ENCODE measurements at places on chromosomes 1 and 21.
A peak's percentile ranks its signal among the peaks of the same experiment; 100 is the strongest.

DNA sequence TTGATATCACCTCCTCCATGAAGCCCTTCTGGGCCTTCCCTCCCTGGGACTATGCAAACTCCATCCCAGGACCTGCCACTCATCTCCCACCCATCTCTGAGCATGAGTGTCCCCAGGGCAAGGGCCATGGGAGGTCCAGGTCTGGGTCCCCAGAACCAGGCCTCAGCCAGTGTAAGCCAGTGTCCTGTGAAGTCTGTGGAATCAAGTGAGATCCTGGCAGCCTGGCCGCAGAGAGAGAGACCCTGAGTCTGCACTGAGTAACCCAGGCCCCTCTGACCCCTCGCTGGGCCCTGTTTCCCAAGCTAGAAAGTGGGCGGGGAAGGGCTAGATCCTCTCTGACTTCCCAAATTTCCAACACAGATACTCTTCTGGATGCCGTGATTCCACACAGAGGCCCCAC, 132.7 kb downstream of the DMRTB1 start:
- DNase-seq, result no peak

DNA sequence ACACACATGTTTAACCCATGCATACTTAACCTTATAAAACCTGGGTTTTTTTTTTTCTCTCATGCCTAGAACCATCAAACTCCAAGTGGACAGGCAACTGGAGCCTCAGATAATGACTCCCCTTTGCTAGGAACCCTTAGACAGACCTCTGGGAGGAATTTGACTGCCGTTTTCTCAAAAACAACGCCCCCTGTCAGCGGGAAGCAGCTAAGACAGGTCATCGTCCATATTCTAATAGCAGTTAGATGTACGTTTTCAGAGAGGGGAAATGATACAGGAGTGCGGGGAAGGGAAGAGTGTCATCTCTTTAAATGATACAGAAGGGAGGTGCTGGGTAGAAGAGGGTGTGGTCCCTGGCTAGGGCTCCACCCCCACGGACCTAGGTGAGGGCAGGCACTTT, 34.7 kb downstream of the LRRC3 start:
- no peak for DNase-seq

GRCh38 chr1:8591569-8591968, 225.9 kb downstream of the RERE start:
- no peak for DNase-seq

DNA sequence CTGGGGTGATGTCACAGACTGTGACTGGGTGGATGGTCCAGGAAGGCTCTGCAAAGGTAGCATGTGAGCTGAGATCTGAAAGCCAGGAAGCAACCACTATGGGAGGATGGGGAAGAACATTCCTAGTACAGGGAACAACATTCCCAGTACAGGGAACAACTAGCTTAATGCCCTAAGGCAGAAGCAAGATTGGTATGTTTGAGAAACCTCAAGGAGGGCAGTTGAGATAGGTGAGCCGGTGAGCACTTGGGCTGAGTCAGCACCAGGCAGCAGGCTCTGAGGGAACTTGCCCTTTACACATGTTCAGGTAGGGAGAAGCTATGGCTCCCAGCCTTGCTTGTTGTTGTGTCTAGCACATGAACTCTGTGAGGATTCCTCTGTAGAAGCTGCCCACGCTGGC, 24.2 kb upstream of the CACNA1E start:
- no peak for DNase-seq

DNA sequence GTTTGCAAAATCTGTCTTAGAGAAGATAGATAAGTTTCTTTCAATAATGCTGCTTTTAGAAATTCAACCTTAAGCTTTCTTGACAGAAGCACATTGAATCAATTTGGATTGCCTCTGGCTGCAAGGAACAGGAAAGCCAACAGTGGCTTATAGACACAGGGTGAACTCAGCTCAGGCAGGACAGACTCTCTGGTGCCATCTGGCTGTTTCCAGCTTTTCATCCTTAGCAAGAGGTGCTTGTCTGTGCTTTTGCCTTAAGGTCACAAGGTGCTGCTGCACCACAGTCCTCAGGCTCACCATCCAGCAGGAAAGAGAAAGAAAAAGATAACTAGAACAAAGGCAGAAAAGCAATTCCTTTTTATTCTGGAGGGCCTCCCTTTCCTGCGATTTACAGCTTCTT, 93.7 kb upstream of the ETS2 start:
- DNase-seq, result no peak

DNA sequence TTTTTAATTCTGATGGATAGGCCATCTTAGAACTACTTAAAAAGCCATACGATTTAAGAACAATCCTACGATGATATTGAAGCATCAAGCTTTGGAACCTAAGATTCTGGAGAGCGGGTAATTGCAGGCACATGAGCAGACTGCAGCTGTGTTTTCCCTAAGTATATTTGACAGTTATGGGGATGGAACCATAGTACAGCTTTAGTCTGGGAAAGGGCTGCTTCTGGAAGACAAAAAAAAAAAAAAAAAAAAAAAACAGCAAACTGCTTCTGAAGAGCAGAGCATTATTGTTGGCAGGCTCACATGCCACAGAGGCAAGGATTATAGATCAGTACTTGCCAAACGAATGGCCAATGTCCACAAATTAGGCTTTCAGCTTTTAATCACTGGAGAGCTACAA, 1618.7 kb downstream of the AMY1C start:
- no peak for DNase-seq

GRCh38 chr1:229432116-229432461, 1.8 kb downstream of the ACTA1 start:
- no peak for DNase-seq

GRCh38 chr1:204621396-204621795, 64.1 kb downstream of the LRRN2 start:
- DNase-seq, result no peak

DNA sequence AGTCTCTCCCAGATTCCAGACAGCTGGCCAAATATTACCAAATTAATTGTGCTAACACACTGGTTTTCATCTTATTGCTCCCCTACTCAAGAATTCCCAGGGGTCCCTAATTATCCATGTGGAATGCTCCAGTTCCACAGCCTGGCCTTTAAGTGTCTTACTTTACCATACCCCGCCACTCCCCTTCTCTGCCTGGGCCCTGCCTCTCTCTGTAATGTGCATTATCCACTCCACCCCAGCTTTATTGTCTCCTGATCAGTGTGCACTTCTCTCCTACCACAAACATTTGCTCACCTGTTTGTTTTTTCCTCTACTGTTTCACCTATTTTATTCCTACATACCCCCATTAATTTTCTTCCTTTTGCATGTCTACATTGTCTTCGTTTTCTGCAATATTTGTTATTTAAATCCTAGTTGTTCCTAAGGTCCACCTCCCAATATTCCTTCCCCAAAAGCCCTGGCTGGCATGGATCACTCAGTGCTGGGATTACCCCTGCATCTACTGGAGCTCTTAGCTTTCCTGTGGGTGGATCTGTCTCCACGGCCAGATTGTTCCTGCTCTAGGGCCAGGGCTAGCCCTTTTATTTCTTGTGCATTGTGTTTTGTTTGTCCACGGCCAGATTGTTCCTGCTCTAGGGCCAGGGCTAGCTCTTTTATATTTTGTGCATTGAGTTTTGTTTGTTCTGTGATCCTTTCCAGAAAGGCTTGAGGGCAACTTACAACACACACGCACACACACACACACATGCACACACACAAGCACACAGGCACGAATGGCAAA, 33.4 kb upstream of the ATP1B1 start:
- no peak for DNase-seq

- DNase-seq, result no peak
These were observed 60.0 kb upstream of the ADAM30 start for GRCh38 chr1:119956306-119956705.

- DNase-seq, result no peak
These were observed 40.2 kb upstream of the S1PR1 start for GRCh38 chr1:101196668-101197067.

DNA sequence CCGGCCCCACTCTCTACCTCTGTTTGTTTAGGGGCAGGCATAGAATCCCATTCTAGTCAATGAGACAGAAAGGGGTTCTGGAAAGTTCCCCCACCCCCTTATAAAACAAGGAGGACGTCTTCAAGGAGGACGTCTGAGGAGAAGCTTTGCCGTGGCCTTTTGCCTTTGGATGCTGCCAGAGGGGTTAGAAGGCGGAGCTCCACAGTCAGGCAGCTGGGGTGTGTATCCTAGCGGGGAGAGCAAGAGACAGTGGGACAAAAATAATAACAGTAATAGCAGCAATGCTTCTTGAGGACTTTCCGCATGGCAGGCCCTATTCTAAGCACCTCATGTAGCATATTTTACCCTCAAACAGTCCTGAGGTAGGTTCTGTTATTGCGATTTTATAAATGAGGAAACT, 48.2 kb upstream of the TENT5B start:
- DNase-seq, result no peak

DNA sequence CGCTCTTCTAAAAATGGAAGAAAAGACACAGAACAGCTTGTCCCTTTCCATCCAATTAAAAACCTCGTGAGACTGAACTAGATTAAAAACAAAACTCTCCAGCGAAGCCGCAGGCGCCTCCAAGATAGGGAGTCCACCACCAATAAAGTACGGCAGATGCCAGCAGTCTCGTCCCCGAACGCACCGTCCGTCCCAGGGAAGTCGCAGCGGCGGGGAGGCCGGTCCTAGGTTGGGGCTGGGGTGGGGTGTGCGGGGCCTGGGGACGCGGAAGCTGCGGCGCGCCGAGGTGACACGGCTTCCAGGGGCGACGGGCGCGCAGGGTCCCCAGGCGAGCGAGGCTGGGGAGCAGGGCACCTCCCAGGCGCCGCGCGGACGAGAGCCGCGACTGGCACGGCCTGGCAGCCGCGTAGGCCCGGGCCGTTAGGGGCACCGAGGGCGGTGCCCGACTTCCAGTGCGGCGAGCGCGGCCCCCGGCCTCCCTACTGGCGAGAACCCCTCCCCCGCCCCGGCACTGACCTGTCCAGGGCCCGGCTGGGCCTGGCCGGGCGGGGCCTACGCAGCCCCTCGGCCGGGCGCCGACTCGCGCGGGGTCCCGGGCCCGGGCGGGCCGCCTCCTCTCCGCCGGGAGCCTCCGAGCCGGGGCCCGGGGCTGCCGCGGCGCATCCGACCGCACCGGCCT, 28.3 kb upstream of the A3GALT2 start:
- DNase-seq, result no peak

DNA sequence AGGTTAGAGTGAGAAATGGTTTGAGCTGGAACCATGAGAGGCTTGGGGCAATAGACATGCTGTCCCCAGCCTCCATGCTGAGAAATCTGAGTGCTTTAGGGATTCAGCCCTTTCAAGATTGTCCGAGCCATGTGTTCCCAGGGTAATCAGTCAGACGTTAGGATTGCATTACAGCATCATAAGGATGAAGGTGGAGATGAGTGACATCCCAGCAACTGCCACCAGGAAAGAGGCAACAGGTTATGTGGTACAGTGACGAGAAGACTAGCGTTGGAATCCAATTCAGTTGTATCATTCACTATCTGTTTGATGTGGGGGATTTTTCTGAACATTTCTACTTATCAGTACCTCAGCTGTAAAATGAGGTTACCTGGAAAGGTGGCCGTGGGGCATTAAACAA, 1.7 kb downstream of the CAMK1G start:
- no peak for DNase-seq

DNA sequence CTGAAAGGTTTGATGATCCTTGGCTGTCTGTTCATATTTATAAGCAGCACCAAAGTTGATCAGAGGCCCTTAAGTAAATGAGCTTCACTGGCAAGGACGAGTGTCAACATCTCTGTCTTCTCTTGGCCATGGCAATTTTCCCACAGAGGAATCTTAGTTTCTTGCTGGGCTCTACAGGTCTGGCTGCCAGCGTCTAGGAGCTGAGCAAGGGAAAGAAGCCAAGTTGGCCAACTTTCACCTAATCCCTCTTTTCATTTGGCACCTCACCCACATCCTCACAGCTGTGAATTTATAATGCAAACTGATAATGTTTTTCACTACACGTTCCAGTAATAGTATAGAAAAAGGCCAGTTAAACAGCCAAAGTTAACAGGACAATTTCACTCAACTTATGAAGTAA, 99.0 kb upstream of the LBR start:
- DNase-seq, result no peak

GRCh38 chr1:163608979-163609378, 287.2 kb downstream of the NUF2 start:
- DNase-seq, result no peak

- no peak for DNase-seq
These were observed 26.7 kb upstream of the A3GALT2 start for GRCh38 chr1:33347650-33347992.

DNA sequence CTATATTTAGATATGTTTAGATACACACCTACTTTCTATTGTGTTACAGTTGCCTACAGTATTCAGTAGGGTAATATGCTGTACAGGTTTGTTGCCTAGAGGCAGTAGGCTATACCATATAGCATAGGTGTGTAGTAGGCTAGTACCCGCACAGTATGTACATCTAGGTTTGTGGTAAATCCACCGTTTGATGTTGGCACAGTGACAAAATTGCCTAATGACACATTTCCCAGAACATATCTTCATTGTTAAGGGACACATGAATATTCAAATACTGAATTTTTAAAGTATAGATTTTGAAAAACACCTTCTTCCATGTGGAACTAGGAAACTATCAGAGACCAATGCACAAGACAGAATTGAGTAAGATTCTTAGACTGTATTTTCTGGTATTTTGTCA, 22.6 kb upstream of the PDC start:
- no peak for DNase-seq

- DNase-seq, result no peak
These were observed 50.0 kb downstream of the SH3GLB1 start for GRCh38 chr1:86754265-86754974.

GRCh38 chr1:205449254-205449749, 6.5 kb downstream of the BLACAT1 start:
- DNase-seq, result no peak

DNA sequence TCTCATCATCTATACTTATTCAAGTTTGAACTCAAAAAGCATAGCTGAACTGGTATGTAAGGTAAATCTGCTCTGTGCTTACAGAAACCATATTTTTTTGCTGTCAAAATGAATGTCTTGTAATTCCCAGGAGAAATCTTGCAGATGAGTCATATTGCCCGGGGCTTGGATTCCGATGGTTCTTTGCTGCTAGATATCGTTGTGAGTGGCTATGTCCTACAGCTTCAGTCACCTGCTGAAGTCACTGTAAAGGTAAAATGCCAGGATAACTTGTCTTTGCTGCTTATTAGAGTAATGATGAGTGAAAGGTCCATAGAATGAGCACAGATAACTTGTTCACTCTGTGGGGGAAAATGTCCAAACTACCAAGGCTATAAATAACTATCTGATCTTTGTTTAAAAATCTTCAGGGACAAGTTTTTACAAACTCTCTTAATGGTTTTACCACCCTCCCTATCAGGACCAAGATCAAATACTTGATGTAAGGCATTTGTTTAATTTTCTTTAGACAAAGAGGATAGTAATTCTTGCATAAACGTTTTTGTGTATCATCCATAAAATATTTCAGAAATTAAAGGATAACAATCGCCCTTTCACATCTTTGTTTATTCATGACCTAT, 222.3 kb downstream of the TPR start:
- DNase-seq, result peak; percentile 66

- DNase-seq, result peak; percentile 51
These were observed 42.5 kb upstream of the DISC1 start for GRCh38 chr1:231584117-231584516.

DNA sequence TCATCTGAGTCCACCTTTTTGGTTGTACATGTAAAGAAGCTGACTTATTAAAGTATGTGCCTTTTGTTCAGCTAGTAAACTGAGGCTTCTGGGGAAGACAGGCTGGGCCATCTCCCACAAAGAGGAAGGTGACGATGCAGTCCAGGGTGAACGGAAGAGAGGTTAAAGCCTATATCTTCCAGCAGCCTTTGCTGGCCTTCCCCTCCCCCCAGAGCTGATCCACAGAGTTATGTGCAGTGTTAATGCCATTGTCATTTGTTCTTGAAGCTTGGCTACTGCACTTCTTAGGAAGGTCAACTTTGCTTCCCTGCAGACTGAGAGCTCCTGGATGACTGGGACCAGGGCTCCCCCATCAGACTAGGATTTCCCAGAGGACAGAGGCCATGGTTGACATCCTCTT, 2.2 kb downstream of the SLC30A2 start:
- no peak for DNase-seq

Measured in amniotic stem cell (primary cell).